ENCODE measurements at places on chromosomes 3 and 15.

DNA sequence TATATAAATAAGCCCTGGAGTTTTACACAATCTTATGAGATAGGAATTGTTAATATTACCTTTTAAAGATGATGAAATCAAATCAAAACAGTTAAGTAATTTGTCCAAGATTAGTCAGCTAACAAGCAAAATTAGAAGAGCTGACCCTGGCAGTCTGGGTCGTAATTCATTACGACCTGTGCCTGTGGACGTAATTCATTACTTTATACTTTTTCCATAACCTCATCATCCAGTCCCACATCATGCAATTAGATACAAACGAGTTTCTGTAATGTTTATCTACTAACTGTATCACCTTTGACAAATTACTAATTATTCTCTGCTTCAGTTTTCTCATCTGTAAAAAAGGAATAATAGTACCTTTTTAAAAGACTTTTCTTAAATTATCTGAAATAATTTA lies 665.9 kb downstream of the ZBBX start:
- no peak for DNase-seq

DNA sequence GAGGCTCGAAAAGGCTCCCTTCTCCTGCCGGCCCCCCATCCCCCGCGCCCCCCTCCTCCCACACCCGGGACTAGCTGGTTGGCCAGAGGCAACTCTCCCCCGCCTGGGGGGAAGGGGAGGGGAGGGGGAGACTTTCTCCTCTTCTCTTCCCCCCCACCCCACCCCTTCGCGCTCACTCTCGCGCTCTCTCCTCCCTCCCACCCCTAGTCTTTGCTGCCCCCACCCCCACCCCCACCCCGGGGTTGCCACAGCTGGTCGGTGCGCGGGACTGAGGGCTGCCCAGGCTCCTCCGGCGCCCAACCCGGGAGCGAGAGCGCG lies 710 bp downstream of the MECOM start:
- DNase-seq: no peak

- DNase-seq: no peak
Measured at GRCh38 chr3:42424911-42425310, 14.5 kb upstream of the LYZL4 start.

- DNase-seq: no peak
Measured at GRCh38 chr3:127323581-127323980, 35.7 kb upstream of the PRR20G start.

- no peak for DNase-seq
Measured at GRCh38 chr3:13325892-13326443, 94.2 kb downstream of the NUP210 start.

- no peak for DNase-seq
Measured at GRCh38 chr3:113288881-113289280, 77.5 kb downstream of the BOC start.

DNA sequence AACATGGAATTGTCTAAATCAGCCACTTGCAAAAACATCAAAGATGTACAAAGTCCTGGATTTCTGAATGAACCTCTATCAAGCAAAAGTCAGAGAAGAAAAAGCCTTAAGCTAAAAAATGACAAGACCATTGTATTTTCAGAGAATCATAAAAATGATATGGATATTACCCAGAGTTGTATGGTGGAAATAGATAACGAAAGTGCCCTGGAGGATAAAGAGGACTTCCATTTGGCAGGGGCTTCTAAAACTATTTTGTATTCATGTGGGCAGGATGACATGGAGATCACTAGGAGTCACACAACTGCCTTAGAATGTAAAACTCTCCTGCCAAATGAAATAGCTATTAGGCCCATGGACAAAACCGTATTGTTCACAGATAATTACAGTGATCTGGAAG lies 29.3 kb downstream of the KNL1 start:
- DNase-seq: no peak
